Naive B cell (primary cell): ENCODE measurements at places on chromosomes 3 and 15. TPM values are rescaled to one million over a fixed set of nuclear protein-coding genes. Genes with fewer than 3 reads are reported as not detected.

The RBM15B gene
- polyA plus RNA-seq, result 12.6 TPM

The OIP5 gene
- polyA plus RNA-seq, result 1.5 TPM

The PLSCR2 gene
- not detected for polyA plus RNA-seq

The EPM2AIP1 gene
- 7.2 TPM for polyA plus RNA-seq

The STARD9 gene
- polyA plus RNA-seq, result 1.9 TPM

The LEKR1 gene
- polyA plus RNA-seq, result 2.0 TPM

The CCDC13 gene
- polyA plus RNA-seq, result 0.56 TPM

DNA sequence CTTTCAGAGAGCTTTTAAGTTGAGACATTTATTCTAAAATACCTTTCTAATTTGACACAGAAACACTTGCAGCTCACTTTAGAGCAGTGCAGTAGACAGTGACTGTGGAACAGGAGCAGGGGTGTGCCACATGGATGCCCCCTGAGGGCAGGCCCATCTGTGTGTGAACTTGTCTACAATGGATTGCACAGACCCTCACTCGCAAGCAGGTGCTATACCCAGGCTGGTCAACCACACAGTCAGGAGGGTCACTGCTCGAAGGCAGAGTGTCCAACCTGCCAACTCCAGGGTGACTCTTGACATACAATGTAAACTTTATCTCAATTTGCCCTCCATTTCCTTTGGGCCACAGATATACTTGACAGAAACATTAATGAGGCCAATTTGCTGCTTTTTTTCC, 437.2 kb downstream of the EPHB1 start:
- no peak for DNase-seq
- no peak overlapping the region for H3K4me3 ChIP-seq
- H3K27ac ChIP-seq, result no peak overlapping the region

DNA sequence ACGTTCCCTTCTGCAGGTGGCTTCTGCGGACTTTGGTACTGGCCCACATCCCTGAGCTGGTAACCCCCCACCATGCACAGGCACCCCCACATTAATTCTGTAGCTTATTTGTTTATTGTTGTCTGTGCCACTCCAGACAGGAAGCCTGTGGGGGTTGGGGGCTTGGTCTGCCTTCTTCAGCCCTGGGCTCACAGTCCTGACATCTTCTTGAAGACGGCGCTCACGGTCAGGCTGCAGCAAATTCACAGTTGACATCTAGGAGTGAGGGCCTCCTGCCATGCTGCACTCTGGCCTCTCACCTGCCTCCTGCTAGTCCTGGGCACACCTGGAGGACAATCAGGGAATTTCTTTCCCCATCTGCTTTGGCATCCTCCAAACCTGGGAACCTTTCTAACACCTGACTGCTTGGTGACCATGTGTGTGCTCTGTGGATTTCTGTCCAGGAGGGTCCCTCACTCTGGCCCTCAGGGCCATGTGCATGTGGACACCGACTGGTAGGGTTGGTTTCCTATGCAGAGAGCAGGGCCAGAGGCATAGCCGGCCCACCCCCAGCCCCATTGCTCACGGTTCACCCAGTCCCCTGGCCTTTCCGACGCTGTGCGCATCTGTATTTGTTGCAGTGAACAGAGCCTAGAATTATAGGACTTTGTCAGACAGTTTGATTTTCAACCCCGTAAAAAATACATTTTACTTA, 68.8 kb downstream of the APBA2 start:
- DNase-seq, result no peak
- H3K36me3 ChIP-seq, result no peaks in the 10 kb centered on the region
- no peak overlapping the region for H3K4me3 ChIP-seq
- peaks cover 13% of the 10 kb centered on the region for H3K27me3 ChIP-seq

- DNase-seq, result no peak
- H3K4me3 ChIP-seq, result no peak overlapping the region
- peaks cover 4% of the 10 kb centered on the region for H3K4me1 ChIP-seq
- H3K27ac ChIP-seq, result no peak overlapping the region
Observed at GRCh38 chr3:151580591-151580990, 119.7 kb upstream of the IGSF10 start.

GRCh38 chr3:130969621-130970020, 57.0 kb downstream of the ASTE1 start:
- H3K27ac ChIP-seq, result no peak overlapping the region
- peaks cover 43% of the 10 kb centered on the region for H3K36me3 ChIP-seq
- DNase-seq, result no peak
- no peaks in the 10 kb centered on the region for H3K4me1 ChIP-seq

DNA sequence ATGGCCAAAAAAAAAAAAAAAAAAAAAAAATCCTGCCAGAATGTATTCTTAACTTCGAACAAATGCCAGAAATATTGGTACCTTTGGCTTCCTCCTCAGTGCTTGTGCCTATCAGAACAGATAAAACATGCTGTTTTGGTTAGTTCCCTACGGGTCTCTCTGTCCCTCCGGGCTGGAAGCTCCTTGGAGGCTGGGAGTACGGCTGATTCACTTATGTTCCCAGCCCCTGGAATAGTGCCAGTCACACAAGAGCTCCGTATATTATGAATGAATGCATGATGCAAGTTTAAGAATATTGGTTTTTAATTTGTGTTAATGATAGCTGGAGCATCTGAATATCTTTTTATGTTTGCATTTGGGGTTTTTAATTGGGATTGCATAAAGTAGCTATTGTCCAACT, 44.0 kb downstream of the NR2F2 start:
- no peaks in the 10 kb centered on the region for H3K36me3 ChIP-seq
- no peak overlapping the region for H3K4me3 ChIP-seq

GRCh38 chr3:46965151-46965550, 11.4 kb downstream of the CCDC12 start:
- peaks cover 5% of the 10 kb centered on the region for H3K36me3 ChIP-seq
- DNase-seq, result peak; percentile 45
- H3K4me1 ChIP-seq, result peaks cover 66% of the 10 kb centered on the region
- no peaks in the 10 kb centered on the region for H3K27me3 ChIP-seq
- H3K27ac ChIP-seq, result peak overlapping the region; percentile 87

DNA sequence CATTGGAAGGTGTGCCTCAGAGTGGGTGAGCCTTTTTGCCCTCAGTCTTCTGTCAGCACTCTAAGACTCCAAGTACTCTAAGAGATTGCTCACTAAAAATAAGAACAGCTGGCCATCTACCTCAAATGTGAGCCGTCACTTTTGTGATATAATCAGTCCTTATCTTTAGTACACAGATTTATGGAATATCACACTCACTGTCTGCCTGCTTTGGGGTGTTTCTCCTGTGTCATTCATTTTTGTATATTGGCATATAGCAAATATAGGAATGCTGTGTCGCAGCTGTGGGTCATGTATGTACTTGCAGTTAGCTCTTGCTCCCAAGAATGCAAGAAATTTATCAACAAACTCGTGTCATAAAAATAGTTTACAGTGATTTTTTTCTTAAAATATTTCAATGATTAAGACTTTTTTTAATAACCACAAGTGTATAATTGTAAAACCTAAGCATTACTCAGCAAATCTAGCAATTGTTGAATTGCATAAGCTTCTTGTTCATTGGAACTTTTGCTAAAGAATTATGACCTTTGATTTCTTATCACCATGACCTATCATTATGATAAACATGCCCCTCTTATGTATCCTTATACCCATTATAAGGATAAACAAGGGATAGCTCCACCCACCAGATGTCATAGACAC, 18.8 kb downstream of the SETD5 start:
- peaks cover 54% of the 10 kb centered on the region for H3K4me1 ChIP-seq
- no peaks in the 10 kb centered on the region for H3K27me3 ChIP-seq
- peak overlapping the region; percentile 47 for H3K27ac ChIP-seq
- H3K36me3 ChIP-seq, result peaks cover 4% of the 10 kb centered on the region
- no peak for DNase-seq

DNA sequence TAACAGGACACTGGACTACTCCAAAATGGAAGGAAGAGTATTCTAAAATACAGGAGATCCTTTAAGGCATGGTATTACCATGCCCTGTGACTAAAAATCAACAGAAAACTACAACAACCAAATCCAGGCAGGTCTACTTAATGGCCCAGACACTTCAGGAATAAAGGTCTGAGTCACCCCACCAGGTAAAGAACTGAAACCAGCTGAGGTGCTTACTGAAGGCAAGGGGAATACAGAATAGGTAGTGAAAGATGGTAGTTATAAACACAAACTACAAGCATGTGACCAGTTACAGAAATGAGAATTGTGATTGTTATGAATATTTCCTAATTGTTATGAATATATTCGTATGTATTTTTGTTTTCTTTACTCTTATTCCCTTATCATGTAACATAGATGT, 13.4 kb downstream of the IFT57 start:
- H3K4me1 ChIP-seq, result peaks cover 28% of the 10 kb centered on the region
- peak overlapping the region; percentile 56 for H3K27ac ChIP-seq
- no peaks in the 10 kb centered on the region for H3K27me3 ChIP-seq
- no peak overlapping the region for H3K4me3 ChIP-seq
- peaks cover 35% of the 10 kb centered on the region for H3K36me3 ChIP-seq

GRCh38 chr3:101513419-101513986, 491 bp upstream of the SENP7 start:
- H3K4me1 ChIP-seq, result peaks cover 44% of the 10 kb centered on the region
- H3K27ac ChIP-seq, result peak overlapping the region; percentile 100
- H3K27me3 ChIP-seq, result no peaks in the 10 kb centered on the region
- H3K36me3 ChIP-seq, result peaks cover 13% of the 10 kb centered on the region
- H3K4me3 ChIP-seq, result peak overlapping the region; percentile 100

GRCh38 chr3:19075037-19075436, 73.3 kb upstream of the KCNH8 start:
- no peak overlapping the region for H3K4me3 ChIP-seq
- H3K36me3 ChIP-seq, result no peaks in the 10 kb centered on the region
- no peak overlapping the region for H3K27ac ChIP-seq

DNA sequence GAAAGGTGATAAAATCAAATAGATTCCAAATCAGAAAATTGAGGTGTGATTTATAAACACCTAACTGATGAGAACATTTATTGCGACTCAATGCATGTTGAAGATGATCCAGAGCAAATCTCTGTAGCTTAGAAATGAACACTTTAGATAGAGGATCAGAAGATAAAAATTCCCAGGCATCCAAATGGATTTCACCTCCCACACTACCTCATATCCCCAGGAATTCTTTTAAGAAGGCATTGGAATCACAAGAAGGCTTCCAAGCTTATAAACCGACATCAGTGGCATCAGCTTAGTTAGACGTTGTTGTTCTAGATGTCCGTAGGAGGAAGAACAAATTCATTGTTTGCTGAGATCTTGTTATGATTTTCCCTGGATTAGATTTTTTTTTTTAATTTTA, 154.4 kb downstream of the EBLN2 start:
- H3K4me3 ChIP-seq, result no peak overlapping the region
- H3K4me1 ChIP-seq, result no peaks in the 10 kb centered on the region
- no peak for DNase-seq
- peaks cover 6% of the 10 kb centered on the region for H3K36me3 ChIP-seq

DNA sequence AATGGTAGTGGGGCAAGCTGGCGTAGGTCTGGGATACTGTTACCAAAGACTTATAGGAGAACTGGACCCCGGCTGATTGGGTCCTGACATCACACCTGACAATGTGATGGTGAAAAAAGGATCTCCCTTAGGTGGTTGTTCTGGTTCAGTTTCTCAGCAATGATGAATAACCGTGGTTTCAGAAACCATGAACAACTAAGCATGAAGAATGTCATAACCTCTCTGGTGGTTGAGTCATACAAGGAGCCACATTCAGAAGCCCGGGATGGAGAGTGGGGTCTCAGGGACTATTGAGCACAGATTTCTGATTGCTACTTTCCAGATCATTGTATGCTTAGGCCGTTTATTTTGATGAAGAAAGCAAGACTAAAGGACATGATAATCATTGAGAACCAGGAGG, 17.4 kb downstream of the GPR160 start:
- no peak for DNase-seq
- H3K36me3 ChIP-seq, result no peaks in the 10 kb centered on the region
- H3K27me3 ChIP-seq, result no peaks in the 10 kb centered on the region
- peaks cover 54% of the 10 kb centered on the region for H3K4me1 ChIP-seq

- DNase-seq, result no peak
- peaks cover 20% of the 10 kb centered on the region for H3K27me3 ChIP-seq
- H3K36me3 ChIP-seq, result no peaks in the 10 kb centered on the region
- no peak overlapping the region for H3K4me3 ChIP-seq
Observed at GRCh38 chr15:51667478-51667877, 13.8 kb upstream of the SCG3 start.

- H3K27ac ChIP-seq, result no peak overlapping the region
- no peak overlapping the region for H3K4me3 ChIP-seq
- no peak for DNase-seq
- H3K4me1 ChIP-seq, result no peaks in the 10 kb centered on the region
Observed at GRCh38 chr3:123432832-123433523, 15.9 kb downstream of the ADCY5 start.

- H3K4me1 ChIP-seq, result peaks cover 12% of the 10 kb centered on the region
- H3K4me3 ChIP-seq, result no peak overlapping the region
- DNase-seq, result no peak
- no peaks in the 10 kb centered on the region for H3K27me3 ChIP-seq
- H3K27ac ChIP-seq, result peak overlapping the region; percentile 39
- H3K36me3 ChIP-seq, result no peaks in the 10 kb centered on the region
Observed at GRCh38 chr3:101701696-101702634, 15.4 kb upstream of the RPL24 start.
